ENCODE measurements at places on chromosomes 4 and X.

- DNase-seq = no peak
Measured at GRCh38 chrX:48974574-48974973, 2.9 kb upstream of the KCND1 start.

DNA sequence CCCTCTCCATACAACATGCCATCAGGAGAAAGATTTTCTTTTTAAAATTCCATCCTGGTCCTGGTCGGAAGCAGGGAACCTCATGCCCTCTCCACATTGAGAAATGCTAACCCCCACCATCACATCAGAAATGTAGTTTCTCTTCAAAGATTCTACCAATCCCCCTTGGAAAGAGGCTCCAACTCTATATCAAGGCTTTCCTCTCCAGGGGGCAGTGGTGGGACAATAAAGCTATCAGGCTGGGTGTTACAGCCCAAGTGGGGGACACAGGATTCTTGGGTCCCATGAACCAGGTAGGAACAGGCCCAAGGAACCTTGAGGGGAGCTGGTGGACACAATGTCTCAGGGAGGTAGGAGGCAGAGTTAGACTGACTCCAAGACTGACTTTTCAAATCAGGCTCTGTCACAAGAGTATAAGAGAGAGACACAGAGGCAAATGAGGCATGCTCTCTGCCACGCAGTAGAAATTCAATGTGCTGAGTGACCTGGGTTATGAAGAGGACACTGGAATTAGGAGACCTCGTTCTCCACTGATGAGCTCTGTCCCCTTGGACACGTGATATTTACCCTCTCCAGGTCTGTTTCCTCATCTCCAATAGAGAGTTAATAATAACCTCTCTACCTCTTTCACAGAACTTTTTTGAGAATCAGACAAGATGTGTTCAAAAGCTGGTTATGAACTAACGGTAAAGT is 4.5 kb downstream of the GJB1 start:
- no peak for DNase-seq

DNA sequence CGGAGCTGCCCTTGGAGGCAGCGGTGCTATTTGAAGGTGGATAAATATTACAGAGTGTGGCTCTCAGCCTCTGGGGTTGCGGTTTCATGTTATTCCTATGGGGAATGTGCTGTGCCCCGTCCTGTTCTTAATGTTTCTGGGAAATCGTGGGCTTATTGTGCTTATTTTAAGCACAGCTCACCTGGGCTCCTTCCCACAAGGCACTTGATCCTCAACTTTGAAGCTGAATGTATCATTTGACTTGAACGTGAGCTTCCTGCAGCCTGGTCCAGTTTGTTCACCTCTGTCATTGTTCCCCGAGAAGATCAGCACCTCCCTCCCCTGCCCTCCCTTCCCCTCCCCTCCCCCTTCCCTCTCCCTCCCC is 3.9 kb downstream of the SORCS2 start:
- no peak for DNase-seq

- no peak for DNase-seq
Measured at GRCh38 chrX:2703991-2704369, 12.9 kb downstream of the CD99 start.

DNA sequence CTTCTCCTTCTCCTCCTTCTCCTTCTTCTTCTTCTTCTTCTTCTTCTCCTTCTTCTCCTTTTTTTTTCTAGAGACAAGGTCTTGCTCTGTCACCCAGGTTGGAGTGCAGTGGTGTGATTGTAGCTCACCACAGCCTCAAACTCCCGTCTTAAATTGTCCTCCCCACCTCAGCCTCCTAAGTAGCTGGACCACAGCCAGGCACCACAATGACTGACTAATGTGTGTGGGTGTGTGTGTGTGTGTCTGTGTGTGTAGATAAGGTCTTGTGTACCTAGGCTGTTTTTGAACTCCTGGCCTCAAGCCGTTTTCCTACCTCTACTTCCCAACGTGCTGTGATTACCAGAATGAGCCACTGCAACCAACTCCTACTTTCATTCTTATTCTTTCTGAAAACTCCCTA is 390.9 kb downstream of the ADAM29 start:
- DNase-seq = no peak

- DNase-seq = no peak
Measured at GRCh38 chr4:1850276-1850675, 5.7 kb downstream of the LETM1 start.

GRCh38 chrX:50054147-50054546 is 131.8 kb downstream of the CLCN5 start:
- DNase-seq = no peak

DNA sequence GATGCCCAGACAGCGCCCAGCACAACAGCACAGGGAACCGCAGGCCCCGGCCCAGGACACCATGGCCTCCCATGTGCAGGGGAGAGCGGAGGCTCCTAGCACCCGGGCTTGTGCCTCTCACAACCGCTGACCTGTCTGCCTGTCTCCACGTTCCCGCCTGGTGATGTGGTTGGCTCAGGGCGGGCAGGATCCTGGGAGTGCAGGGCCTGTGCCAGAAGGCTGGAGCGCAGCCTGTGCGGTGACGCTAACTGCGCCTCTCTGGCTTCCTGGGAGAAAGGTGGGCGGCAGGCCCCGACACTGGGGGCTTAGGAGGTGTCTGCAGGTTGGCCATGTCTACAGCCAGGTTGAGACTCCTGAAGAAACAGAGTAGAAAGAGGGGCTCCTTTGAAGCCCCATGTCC is 48.7 kb downstream of the CPZ start:
- DNase-seq = no peak

DNA sequence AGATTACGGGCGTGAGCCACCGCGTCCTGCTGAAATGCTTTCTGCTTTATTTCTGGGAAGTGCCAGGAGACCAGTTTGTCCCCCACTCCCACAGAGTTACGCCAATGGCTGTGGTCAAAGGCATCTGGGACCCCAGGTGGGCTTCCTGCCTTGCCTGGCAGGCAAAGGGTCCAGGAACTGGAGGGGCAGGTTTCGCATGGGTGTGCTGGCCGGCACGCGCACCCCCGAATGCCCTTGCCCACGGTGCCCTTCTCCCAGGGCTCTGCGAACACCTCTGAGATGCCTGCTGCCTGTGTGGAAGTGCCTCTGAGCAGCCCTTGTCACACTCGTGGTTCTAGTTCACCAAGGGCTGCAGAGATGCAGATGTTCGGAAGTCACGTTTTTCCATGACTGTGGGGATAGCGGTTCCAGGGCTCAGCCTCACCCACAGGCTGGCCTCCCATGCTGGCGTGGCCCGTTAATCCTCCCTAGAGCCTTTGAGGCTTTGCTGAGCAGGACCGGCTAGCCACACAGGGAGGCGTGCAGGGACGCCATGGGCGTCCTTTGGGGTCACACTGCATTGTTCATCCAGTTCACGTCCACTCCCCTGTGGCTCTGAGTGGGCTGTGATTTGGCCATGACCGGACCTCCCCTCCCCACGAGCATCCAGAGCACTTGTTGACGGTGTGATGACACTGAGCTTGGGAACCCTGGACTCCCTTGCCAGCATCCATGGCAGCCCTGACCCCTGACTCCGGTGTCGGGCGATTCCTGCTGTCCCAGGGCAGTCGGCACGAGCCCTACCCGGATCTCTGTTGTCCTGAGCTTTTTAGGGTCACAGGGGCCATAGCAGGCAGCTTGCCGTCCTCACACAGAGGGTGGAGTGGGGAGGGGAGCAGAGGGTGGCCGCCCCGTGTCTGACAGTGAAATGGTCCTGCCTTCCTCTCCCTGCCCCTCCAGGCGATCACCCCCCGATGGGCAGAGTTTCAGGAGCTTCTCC is 12.7 kb upstream of the ADD1 start:
- DNase-seq = no peak

Measured in NCI-H1048 (cell line).